T-helper 1 cell (primary cell): ENCODE measurements at places on chromosomes 5 and 9.

DNA sequence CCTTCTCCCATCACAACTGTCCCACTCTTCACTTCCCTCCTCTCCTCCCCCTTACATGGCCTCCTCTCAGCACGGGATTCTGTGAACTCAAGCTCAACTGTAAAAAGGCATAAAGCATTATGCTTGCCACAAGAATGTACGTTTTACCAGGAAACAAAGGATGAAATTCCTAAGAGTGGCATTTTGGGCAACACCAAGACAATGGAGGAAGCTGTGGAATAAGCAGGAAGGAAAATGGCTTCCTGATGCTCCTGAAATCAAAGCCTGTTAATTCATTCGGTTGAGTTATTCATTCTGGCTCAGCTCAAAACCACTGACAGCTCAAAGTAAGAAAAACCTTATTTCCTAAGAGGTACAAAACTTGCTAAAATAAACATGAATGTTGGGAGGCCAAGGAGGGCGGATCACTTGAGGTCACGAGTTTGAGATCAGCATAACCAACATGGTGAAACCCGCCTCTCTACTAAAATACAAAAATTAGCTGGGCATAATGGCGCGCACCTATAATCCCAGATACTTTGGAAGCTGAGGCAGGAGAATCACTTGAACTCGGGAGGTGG lies 40.8 kb upstream of the DMRT1 start:
- DNase-seq: no peak

- no peak for DNase-seq
These were observed at the start of gene CARTPT for GRCh38 chr5:71719063-71719964. Gene CARTPT (plus strand): TSS chr5:71719275. CDS start chr5:71719294, 19 bp downstream.

DNA sequence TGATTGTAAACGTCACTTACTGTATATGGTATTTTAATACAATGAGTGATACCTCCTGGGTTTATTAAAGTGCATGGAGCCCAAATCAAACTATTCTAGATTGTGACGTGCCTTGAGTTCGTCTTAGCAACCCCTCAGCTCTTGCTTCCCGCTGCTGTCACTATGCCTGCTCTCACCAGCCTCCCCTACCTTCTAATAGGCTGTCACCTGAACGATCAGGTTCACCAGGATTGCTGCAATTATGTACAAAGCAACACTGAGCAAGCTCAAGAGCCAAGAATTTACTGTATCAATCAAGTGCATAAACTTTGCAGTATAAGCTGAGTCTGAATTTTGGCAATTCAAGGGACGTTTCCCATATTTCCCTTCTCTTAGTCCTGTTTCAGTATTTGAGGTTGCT lies 3.0 kb downstream of the LECT2 start:
- DNase-seq: no peak

DNA sequence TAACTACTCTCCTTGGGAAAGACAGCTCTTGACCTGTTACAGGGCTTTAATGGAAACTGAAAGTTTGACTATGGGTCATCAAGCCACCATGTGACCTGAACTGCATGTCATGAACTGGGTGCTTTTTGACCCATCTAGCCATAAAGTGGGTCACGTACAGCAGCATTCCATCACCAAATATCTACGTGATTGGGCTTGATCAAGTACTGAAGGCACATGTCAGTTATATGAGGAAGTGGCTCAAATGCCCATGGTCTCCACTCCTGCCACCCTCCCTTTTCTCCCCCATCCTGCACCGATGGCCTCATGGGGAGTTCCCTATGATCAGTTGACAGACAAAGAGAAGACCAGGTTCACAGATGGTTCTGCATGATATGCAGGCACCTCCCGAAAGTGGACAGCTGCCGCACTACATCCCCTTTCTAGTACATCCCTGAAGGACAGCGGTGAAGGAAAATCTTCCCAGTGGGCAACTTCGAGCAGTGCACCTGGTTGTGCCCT lies 7.3 kb upstream of the FCN1 start:
- no peak for DNase-seq

- no peak for DNase-seq
These were observed 302.1 kb downstream of the FBXL17 start for GRCh38 chr5:108079753-108080152.

DNA sequence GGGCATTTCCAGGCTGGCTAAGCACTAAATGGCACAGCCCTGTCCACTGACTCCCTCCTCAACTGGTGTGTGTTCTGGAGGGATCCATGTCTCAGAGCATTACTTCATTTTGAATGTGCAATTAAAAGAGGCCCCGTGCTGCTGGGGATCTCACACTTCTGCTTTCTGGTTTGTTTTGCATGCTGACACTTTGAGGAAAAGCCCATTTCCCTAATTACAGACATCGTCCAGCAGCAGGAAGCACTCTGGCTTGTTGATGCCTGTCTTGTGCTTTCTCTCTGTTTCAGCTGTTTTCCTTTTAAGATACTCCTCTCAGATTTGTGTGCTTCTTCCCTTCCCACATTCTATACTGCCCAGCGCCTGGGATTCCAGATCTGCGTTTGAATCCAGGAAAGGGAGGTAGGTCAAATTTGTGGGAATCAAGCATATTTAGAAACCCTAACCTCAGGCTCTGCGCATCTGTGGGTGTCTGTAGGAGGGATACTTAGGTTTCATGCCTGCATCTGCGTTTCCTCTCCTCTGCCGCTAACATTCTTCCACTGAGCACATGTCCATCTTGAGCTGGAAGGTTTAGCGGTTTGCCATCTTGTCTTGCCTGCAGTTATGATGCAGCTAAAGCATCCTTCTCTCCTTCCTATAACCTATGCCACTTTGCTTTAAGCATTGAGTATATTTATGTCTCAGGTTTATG lies 25.7 kb downstream of the SYK start:
- DNase-seq: no peak

GRCh38 chr5:114305402-114306207 lies 56.3 kb upstream of the KCNN2 start:
- no peak for DNase-seq

DNA sequence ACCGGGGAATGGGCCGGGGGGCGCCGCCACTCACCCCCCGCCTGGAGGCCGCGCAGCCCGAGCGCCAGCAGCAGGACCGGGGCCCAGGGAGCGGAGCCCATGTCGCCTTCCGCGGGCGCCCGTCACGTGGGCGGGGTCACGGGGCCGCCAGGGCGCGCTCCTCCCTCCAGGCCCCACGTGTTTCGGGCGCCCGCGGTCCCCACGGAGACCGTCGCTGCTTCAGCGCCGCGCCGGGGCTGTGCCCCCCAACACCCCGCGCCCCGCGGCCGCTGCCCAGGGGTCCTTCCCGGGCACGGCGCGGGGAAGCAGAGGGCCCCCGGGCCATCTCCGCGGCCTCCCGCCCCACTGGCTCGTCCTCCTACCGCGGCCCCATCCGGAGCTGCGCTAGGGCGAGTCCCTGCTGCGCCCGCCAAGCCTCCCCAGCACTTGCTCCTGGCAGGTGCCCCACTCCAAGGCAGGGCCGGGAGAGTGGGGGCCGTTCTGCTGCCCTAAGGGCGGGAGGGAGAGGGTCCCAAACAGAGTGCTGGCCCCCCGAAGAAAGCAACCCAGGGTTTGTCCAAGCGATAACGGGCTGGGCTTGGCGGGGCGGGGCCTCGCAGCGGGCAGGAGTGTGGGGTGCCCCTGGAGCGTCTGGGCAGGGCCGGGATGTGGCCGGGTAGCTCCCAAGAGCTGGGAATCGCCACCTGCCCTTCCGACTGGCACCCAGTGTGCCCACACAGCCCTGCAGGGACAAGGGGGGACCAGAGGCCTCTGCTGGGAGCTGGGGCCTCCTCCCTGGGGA lies at the start of gene DPP7:
DPP7 (minus strand) TSS at position 121 of the 781 bp plus-strand sequence; CDS start at position 101, 20 bp downstream.
- DNase-seq: peak; percentile 71

GRCh38 chr9:120910643-120911042 lies 16.0 kb downstream of the TRAF1 start:
- DNase-seq: no peak

DNA sequence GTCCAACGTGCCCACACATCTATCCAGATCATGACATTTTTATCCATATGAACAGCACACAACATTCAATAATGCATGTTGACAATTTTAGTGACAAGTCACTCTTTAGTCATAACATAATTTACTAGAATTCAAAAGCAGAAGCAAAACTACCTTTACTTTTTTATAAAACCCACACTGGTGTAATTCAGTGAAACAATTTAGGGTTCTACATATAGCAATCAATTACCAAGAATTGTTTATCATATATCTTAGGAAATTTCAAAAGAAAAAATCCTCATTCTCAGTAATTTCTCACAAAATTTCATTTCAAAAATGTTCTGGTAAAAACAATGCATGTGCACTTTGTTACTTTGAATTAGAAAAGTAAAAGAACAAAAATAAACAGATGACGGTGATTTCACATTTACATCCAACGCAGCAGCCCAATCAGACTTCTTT lies 12.6 kb downstream of the AUH start:
- no peak for DNase-seq

DNA sequence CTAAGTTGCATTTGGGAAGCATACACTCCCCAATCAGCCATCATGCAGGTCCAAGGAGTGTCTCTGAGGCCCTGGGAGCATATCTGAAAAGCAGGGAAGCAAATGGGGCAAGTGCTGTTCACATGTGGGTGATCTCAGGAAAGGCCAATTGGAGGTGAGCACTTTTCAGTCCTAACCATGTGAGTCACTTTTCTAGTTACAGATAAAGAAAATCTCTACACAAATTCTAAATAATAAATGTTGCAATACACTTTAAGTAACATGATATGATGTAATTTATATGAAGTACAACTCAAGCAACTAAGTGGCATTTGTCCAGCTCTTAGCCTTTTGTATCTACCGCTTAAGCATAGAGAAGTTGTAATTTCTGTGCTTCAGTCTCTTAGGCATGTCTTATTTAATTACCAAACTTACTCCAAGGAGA lies 18.4 kb downstream of the ADAMTS16 start:
- DNase-seq: no peak

DNA sequence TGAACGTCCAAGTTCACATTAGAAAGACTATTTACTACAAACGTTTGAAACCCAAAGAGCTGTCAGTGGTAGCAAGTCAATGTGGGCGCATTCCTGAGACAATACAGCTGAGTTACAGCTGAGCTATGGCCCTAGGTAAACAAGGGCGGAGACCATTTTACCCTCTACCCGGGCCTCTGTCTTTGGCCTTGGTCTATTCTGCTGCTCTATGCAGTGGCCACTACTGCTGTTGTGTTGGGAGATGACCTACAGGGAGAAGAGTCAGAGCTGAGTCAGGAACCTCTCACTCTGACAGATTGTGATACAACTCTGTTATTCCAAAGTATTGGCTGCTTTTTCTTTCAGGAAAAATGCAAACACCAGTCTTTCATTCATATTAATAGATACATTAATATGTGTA lies 700.6 kb downstream of the SEMA5A start:
- no peak for DNase-seq

DNA sequence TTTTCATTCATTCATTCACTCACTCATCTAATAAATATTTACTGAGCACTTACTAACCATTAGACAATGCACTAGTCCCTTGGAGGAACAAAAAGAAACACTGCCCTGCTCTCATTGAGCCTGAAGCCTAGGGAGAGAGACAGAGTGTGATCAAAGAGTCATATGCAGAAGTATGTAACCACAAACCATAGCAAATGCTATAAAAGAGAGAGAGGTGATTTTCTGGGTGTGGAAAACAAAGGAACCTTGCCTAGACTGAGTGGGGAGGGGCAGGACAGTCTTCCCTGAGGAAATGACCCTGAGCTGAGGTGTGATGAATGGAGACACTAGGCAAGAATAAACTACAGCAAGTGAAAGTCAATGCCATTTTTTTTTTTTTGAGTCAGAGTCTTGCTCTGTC lies 10.8 kb upstream of the ADRA1B start:
- no peak for DNase-seq

GRCh38 chr5:103582364-103582763 lies 19.8 kb upstream of the NUDT12 start:
- no peak for DNase-seq

GRCh38 chr9:109986521-109986991 lies 206.6 kb downstream of the PALM2AKAP2 start:
- DNase-seq: peak; percentile 30

GRCh38 chr5:132629230-132629944 lies 28.6 kb upstream of the IL13 start:
- DNase-seq: peak; percentile 51

GRCh38 chr9:121998513-121999049 lies 94.5 kb downstream of the TTLL11 start:
- no peak for DNase-seq

DNA sequence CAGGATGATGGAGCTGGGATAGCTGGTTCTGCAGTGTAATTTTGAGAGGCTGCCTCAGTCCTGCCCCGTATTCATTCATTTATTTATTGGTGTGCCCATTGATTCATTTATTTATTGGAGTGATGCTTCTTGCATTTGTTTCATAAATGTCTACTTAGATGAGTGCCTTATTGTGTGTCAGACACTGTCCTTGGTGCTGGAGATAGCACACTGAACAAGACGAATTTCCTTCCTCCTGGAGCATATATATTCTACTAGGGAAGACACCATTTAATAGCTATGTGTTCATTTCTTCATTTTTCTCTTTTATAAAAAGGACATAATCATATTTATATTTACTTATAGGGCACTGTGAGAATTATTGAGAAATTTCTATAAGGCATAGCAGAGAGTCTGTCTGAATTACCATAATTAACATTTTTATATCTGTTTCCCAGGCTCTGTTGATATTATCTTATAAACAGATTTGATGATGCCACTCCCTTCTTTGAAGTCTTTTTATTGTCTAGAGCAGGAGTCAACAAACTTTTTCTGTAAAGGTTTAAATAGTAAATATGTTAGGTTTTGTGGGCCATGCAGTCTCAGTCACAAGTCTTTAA lies 433.9 kb upstream of the ZNF608 start:
- no peak for DNase-seq
